ENCODE measurements at places on chromosomes 5 and 9. TPM values are rescaled to one million over a fixed set of nuclear protein-coding genes. Genes with fewer than 3 reads are reported as not detected.

Gene KIF20A
- 125 TPM for total RNA-seq

Gene CCNO
- total RNA-seq = 0.32 TPM

Gene RARS1
- 148 TPM for total RNA-seq

Gene NXNL2
- total RNA-seq = not detected

Gene ACTBL2
- not detected for total RNA-seq

Gene NTRK2
- under 0.01 TPM for total RNA-seq

Gene SLC36A2
- not detected for total RNA-seq

Gene NRARP
- 14.0 TPM for total RNA-seq

Gene SV2C
- total RNA-seq = not detected

DNA sequence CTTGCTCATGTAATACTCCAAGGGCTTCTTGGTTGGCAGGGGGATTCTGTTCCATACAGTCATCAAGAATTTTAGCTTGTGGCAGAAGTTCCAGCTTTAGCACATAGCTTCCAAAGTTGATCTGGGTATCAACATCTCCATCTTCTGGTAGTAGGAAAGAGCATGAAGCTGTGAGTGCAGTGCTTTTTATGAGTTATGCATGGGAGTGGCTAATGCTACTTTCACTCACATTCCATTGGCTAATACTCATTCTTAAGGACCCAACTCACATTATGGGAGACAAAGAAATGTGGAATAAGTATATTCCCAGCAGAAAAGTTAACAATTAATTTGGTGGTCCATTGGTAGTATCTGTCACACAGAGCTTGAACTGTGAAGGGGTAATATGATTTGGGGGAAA, 194.2 kb upstream of the CHD1 start:
- no peak for DNase-seq

GRCh38 chr5:169300468-169301385, at the start of gene SLIT3:
TSS of gene SLIT3 (minus strand) at chr5:169301139. CDS start at chr5:169300709, 430 bp downstream.
- peak; percentile 15 for DNase-seq

GRCh38 chr5:132055808-132056609, 4.4 kb upstream of the IL3 start:
- no peak for DNase-seq

- DNase-seq = no peak
Measured at GRCh38 chr5:151255621-151256286, 2.8 kb downstream of the GM2A start.

- no peak for DNase-seq
Measured at GRCh38 chr9:13078164-13078563, 201.3 kb downstream of the MPDZ start.

DNA sequence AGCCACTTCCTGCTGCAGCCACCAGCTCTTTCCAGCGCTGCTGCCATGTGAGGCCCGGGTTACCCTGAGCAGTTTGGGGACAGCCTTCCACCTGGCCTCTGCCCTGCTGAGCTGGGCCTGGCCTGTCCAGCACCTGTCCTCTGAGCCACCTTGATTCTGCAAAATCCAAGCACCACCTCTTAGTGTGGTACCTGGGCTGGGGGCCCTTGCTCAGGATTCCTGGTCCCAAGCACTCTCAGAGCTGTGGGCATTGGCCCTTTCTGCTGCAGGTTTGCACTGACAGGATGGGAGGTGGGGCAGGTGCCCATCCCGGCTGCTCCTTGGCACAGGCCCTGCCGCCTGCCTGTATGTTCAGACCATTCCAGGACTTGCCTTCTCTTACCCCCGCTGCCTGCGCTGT, 309.2 kb upstream of the IRX4 start:
- no peak for DNase-seq

- no peak for DNase-seq
Measured at GRCh38 chr5:24904981-24905517, 260.3 kb upstream of the CDH10 start.

DNA sequence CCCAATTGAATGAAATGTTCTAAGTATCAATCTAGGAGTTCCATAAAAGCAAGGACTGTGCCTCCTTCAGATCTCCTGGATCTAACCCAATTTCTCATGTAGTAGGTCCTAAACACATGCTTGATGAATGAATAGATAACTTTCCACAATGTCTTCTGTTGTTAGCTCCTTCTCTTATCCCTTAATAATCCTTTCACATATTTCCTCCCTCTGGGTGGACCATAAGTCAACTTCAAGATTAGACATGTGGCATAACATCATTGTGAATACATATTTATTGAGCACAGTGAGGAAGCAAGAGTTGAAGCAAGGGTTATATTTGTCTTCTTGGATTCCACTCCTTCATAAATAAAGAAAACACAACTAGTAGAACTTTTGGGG, 108.6 kb upstream of the EGFLAM start:
- no peak for DNase-seq

DNA sequence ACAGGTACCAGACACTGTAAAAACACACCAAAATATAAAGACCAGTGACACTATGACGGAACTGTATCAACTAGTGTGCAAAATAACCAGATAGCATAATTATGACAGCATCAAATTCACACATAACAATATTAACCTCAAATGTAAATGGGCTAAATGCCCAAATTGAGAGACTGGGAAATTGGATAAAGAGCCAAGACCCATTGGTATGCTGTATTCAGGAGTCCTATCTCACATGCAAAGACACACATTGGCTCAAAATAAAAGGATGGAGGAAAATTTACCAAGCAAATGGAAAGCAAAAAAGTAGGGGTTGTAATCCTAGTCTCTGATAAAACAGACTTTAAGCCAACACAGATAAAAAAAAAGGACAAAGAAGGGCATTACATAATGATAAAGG, 416.3 kb upstream of the ZNF608 start:
- DNase-seq = no peak

DNA sequence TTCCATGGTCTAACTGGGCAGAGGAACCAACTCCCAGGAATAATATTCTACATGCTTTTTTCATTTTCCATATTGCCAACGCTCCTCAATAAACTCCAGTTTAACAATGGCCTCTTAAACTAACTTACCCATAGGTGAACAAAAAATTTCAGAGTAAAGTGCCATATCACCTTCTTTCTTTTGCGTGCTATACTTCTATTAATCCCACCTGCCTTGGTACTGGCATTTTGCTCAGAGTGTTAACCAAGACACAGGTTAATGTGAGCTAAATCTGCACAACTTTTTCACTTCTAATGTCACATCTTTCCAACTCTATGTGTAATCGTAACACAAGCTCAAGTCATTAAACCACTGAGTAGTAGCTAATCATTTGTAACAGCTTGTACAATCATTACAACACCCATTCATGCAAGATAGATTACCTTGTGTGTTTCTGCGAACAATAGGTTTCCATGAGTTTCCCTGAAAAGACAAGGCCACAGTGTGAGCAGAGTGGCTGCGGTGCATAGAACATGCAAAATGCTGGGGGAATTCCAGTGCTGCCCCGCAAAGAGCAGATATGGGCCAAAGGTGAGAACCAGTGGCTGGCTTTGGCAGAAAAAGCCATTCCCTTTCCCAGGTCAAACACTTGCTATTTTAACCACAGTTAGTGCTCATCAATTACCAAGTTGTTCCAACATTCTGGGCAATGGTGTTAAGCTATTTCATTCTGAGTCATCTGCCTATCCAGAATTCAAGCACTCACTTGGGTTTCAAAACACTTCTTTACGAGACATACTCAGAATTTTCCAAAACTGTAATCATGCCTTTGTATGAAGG, 42.8 kb downstream of the TIMD4 start:
- no peak for DNase-seq

DNA sequence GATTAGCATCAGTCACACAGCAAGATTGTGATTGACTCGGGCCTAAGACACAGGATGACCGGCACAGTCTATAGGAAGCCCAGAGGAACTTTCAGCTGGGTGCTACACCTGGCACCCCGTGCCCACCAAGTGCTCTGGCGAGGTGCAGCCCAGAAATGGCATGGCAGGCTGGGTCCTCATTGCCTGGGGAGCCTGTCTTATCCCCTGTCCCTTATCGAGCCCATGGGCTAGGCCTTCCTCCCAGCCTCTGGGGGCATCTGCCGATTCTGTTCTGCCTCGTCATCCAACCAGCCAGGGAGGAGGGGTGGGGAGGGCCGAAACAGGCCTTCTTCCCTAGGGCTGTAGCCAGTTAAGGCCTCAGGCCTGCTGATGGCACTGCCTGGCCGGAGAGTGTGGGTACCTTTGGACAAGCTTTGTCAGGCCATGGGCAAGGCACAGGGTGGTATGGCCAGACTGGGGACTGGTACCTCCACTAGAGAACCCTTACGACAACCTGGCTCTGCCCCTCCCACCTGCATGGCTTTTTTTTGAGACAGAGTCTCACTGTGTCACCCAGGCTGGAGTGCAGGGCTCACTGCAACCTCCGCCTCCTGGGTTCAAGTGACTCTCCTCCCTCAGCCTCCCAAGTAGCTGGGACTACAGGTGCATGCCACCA, 1.6 kb downstream of the GRK6 start:
- no peak for DNase-seq

DNA sequence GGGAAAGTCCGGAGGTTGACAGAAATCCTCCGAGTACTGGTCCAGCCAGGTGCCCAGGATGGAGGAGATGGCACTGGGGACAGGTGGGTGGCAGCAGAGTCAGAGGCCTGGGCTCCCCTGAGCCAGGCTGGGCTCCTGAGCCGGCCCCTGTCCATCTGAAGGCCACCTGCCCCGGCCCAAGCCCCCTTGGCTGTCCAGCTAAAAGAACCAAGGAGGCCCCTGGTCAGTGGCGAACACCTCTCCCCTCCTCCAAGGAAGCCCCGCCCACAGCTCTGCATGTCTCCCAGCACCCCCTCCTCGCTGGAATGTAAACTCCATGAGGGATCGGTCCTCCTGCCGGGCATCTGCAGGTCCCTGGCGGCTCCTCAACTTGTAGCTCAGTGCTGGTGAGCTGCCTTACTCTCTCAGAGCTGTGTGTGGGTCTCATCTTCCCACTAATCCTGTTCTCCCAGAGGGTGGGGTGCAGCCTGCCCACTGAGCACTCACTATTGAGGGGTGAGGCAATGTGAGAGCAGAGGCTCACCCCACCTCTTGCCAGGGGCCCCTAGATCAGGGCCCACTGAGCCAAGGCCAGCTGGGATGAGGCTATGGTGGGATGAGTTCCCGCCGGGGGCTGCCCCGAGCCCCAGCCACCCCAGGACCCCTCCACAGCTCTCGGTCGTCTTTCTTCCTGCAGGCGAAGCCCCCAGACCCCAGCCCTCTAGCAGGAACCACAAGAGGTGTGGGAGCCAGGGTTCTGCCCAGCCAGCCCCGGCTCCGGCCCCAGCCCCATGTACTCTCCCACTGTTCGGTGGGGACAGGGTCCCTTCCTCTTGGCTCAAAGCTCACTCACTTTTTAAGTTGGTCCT, 12.0 kb downstream of the RALGDS start:
- DNase-seq = no peak

All from pulmonary artery endothelial cell (primary cell).